ENCODE measurements at places on chromosomes 7 and 10.

DNA sequence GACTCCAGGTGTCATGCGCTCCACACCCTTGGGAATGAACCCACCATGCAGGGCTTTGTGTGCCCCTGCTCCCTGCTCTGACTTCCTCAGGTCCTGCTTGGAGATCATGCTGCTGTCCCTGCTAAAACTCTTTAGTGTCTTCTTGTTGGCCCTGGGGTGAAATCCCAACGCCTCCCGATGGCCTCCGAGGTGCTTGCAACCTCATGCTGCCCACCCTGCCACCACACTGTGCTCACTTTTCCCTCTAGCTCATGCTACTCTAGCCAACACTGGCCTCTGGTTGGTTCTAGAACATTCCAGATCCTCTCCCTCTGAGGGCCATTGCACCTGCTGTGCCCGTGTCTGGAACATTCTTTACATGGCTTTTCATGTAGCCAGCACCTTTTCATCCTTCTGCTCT is 227.7 kb downstream of the ADAM12 start:
- no peak for DNase-seq

DNA sequence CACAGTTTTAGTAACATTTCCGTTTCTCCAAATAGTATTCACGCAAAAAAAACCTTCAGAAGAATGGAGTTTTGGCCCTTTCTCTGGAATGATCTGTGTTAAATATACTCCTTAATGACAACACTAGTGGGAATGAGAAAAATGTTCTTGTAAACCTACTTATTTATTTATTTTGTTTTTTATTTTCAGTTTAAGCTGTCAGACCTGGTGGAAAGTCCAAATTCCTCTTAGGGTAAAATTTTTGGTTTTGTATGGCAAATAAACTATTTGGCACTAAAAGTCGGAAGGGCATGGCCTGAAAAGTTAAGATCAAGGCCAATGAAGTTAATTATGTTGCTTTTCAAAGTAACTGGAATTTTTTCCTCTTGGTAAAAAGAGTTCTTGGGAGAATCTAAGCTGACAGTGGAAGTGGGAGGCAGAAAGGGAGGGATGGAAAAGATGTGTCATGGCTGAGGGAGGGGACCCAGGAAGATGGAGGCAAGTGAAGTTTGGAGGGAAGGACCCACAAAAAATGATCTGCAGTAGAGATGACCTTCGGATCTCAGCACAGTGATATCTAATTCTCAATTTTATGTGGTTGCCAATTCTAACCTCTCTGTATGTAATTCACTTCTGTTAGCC is 33.5 kb upstream of the VPS41 start:
- DNase-seq = no peak

DNA sequence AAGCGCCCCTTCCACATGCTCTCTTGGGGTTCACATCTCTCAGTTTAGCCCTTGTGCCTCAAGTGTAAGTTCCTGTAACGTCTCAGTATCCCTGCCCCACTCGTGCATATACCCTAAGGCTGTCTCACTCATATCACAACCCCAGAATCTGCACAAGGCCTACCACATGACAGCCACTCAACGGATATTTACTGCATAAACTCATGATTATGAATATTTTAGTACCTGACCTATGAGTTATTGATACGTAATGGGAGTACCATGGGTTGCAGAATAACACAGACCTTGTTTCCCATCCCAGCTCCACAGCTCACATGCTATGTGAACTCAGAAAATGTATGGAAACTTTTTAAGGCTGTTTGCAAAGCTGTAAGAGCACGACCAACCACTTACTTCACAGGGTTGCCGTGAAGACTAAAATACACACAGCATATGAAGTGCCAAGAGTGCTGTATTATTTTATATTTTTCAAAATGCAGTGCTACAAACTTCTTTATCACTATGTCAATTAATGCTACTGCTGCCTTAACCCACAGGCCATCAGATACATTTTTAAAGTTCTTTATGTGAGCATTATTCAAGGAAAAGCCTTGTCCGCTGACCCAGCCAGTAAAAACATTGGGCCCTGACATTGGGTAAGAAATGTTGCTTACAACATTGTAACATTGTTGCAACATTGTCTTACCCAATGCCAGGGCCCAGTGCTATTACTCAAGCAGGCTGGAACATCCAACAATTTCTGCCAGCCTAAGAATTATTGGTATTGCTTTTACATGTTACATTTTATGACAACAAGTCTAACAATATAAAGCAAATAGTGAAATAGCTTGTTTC is 97.2 kb downstream of the JAZF1 start:
- no peak for DNase-seq

- DNase-seq = no peak
Observed at GRCh38 chr7:556291-556826, 36.7 kb upstream of the PDGFA start.

DNA sequence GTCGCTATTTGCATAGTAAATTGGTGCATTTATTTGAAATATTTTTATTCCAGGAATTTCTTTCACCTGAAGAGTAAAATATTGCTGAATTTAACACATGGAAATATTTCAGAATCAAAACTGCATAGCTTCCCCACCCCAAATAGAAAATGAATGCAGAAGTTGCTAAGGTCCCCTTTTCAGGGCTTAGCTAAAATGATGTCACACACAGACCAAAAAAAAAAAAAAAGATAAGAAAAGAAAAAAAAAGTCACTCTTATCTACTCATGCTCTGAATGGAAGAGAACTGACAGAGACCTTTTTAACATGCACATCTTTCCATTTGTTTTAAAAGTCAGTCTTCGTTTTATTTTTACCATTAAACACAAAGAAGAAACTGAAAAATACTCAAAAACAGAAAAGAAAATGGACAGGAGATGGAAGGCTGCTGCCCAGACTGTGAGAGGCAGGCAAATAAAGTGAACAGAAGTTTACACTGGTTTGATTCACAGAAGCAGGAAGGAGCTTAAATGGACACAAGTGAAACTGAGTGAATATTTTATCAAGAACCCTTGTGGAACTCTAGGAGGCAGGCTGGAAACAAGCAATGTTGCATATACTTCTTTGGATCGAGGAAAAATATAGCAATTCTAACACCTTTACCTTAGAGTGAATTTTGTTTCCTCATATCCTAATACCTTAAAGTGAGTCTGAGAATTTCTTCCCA is 32.0 kb downstream of the PSMC2 start:
- DNase-seq = no peak

DNA sequence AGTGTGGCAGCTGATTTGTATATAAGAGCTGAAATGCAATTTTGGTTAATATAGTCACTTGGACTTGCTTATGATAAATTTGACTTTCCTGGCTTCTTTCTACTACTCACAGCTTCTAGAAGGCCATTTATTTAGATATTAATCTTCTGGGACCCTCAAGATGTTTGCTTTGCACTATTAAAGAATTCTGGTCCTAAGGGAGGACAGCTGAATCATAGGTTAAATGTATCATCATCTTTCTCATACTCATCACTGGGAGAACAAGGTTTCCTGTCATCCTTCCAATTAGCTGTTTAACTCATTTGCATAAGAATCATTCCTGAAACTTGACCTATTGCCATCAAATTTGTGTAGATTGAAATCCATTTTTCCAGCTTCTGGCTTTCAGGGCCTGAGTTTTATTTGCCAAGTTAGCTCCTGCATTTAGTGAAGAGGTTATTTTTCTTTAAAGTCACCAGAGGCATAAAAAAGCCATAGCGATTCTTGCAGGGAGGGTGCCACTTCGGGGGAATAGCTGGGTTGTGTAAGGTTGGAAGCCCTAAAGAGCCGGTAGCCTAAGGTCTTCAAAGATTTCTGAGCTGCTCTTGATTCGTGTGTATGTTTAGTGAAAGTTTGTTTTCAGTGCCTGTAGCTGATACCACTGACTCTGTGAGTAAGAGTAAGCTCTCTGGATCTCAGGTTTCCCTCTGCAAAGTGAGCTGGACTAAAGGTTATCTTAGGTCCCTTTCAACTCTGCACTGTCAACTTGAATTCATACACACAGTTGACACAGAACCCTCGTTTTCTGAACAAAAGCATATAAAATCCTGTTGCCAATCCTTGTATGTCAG is 4.3 kb downstream of the MAP3K8 start:
- DNase-seq = no peak

- DNase-seq = no peak
Observed at GRCh38 chr10:7672341-7673134, 5.8 kb upstream of the ITIH5 start.

GRCh38 chr7:141295367-141295895 is 221.6 kb downstream of the TMEM178B start:
- no peak for DNase-seq

DNA sequence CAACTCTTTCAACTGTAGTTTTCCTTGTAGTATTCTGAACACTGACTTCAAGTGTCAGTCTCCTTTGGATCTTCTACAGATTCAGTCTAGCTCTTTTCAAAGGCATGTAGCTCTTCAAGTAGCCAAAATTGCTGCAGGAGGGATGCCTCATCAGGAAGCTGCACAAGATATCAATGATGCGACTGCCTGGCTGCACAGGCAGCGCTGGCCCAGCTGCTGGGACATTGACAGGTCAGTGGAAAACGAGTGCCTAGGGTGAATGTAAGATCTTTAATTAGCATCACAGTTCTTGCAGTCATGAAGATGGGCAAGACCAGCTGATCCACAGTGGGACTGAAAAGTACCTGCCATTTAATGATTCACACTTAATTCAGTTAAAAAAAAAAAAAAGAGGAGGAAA is 167.6 kb downstream of the ANK3 start:
- no peak for DNase-seq

Measured in SHP77 (cell line).